ENCODE measurements at places on chromosomes 1 and 21.

- DNase-seq: no peak
These were observed 58.9 kb downstream of the ZC3H11B start for GRCh38 chr1:219553934-219554502.

GRCh38 chr1:67261680-67262079, 46.0 kb upstream of the IL12RB2 start:
- DNase-seq: no peak

GRCh38 chr1:78911956-78912880, 94.3 kb downstream of the ADGRL4 start:
- no peak for DNase-seq

DNA sequence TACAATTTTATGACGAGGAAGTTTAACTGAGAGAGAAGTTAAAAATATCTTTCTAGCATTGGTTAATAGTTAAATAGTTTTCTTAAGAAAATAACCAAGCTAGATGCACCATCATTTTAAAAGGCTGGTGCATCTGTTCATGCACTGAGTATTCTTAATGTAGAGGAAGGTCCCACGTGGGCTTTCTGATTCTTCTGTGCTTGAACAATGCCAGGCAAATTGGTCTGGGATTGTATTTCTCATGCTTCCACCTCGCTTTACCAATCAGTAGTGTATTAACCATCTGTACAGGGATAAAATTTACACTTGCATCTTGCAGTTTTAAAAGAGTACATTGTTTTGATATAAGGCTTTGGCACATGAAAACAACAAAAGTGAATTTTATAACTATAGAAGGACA, 47.4 kb upstream of the MTF2 start:
- DNase-seq: no peak

DNA sequence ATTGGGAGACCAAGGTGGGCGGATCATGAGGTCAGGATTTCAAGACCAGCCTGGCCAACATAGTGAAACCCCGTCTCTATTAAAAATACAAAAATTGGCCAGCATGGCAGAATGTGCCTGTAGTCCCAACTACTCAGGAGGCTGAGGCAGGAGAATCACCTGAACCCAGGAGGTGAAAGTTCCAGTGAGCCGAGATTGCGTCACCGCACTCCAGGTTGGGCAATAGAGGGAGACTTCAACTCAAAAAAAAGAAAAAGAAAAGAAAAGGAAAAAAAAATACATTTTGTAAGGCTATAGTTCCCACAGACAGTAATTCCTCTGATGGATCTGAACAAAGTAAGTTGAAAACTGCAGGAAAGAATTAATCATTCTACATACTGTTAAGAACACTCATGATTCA, 48.1 kb upstream of the CD46 start:
- no peak for DNase-seq

DNA sequence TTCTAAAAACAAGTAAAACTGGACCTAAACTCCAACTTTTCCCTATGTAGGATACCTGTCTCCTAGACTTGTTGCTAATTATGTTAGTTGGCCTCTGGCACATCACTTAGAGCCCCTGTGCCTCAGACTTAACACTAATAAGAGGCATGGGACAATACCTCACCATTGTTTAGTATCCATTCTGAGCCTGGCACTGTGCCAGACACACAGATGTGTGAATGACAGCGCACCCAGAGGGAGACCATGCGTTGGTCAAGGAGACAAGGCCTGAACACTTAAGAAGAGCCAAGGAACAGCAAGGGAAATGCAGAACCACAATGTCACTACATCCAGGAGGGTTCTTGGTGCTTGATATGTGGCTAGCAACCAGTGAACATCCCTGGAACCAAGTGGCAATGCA, 189.1 kb downstream of the FGGY start:
- DNase-seq: no peak

DNA sequence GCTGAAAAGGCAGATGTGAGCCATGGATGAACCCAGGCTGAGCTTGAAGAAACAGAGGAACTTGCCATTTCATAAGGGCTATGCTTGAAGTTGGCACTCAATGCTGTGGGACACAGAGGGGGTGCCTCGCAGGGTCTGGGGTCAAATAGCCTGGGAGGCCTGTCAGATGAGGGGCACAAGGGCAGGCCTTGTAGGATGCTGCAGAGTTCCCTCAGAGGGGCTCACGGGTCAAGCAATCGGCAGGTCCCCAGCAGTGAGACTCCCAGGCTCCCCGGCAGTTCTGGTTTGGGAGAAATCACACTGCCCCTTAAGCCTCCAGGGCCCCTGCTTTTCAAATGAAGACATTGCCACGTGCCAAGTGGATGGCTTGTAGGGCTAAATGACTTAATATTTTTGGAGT, 116.7 kb upstream of the GRIK3 start:
- no peak for DNase-seq

DNA sequence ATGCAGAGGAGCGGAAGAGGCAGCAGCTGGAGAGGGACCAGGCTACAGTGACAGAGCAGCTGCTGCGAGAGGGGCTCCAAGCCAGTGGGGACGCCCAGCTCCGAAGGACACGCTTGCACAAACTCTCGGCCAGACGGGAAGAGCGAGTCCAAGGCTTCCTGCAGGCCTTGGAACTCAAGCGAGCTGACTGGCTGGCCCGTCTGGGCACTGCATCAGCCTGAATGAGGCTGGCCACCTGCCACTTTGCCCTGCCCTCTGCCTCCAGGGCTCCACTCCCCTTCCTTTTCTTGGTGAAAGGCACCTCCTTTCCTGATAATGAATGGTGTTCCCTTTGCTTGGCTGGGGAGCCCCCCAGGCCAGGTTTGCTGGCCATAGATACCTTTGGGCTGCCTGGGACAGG, 3.3 kb upstream of the HMGN2 start:
- DNase-seq: no peak

GRCh38 chr1:205475855-205476254, 20.0 kb upstream of the BLACAT1 start:
- DNase-seq: no peak

DNA sequence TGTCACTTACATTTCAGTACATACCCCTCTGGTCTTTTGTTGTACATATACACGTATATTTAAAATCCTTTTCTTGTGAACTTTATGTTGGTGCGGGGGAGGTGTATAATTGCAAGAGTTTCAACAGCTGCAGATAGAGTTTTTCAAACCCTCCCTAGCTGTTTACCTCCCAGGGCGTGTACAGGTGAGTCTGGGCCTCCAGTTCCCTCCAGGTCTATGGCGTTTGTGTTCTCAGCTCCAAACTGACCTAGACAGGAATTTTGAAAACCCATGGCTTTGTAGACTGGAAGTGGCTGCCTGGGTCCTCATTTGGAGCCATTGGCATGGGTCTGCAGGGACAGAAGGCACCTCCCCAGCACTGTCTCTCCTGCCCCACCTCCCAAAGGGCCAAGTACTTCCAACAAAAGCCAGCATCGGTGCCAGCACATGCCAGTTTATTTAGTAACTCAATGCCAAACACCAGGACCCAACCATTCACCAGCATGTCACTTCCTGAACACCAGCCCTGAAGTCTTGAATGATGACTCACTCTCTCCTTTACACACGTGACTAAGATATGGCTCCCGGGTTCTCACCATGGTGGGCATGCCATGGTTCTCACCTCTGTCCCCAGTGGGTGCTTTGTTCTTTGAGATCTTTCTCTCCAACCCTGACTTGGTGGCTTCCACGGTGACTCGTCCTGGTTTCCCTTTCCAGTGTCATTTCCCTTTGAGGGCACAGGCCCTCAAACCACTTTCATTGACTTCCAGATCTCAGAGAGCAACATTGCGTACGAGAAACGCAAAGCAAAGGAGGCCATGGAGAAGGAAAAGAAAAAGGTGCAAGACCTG, 57.3 kb upstream of the EFHD2 start:
- peak; percentile 93 for DNase-seq

DNA sequence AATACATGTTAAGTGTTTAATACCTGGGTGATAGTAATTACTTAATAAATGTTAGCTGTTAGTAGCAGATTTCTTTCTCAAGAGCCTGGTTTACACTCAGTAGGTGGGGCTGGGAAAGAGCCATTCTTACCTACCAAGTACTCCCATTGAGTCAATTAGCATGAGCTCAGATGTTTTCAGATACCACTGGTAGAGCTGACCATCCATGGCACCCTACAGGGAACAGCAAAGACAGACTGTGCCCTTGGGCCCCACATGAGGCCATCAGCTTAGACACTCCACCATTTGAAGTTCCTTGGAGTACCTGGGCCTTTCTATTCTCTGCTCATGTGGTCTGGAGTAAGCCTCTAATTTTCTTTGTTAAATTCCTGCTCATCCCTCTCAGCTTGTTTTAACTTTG, 179.3 kb downstream of the CACNA1E start:
- DNase-seq: no peak

- DNase-seq: no peak
These were observed 31.5 kb downstream of the GPR52 start for GRCh38 chr1:174479281-174479680.

DNA sequence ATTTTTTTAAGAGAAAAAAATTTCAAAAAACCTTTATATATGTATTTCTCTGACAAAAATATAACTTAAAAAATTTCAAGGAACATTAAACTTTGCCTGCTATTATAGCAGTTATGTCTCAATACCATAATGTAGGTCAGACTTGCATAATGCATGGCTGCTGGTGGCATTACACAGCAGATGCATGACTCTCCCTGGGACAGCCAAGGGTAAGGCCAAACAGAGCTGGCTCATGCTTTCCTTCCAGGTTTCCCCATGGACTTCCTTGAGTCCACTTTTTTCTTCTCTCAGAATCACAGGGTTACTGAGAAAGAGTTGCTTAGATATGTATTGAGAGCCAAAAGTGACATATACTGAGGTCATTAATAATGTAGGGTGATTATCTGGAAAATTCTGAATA, 43.7 kb downstream of the RHOU start:
- DNase-seq: no peak

DNA sequence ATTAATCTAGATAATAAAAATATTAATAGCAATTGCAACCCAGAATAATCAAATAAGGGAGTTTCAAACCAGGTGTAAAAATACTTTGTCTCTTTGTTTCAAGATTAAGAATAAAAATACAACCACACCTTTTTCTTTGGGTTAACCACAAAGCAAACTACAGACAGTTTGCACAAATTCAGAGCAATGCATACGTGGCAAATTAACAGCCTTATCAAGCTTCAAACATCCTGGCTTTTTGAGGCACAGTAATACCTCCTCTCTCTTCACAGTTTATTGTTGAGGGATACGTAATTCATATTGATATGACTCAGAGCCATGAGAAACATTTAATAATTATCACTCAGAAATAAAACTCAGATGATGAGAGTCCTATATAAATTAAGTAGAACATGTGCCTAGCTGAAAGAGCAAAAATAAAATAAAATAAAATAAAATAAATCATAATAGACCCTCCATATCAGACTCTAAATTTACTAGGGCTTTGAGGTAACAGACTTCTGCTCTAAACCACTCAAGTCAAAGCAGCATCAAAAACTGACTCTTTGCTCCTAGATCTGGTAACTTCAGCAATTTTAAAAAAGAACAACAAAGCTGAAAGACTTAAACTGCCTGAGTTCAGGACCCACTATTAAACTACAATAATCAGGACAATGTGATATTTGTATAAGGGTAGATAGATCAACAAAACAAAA, 11.4 kb downstream of the EDEM3 start:
- no peak for DNase-seq

DNA sequence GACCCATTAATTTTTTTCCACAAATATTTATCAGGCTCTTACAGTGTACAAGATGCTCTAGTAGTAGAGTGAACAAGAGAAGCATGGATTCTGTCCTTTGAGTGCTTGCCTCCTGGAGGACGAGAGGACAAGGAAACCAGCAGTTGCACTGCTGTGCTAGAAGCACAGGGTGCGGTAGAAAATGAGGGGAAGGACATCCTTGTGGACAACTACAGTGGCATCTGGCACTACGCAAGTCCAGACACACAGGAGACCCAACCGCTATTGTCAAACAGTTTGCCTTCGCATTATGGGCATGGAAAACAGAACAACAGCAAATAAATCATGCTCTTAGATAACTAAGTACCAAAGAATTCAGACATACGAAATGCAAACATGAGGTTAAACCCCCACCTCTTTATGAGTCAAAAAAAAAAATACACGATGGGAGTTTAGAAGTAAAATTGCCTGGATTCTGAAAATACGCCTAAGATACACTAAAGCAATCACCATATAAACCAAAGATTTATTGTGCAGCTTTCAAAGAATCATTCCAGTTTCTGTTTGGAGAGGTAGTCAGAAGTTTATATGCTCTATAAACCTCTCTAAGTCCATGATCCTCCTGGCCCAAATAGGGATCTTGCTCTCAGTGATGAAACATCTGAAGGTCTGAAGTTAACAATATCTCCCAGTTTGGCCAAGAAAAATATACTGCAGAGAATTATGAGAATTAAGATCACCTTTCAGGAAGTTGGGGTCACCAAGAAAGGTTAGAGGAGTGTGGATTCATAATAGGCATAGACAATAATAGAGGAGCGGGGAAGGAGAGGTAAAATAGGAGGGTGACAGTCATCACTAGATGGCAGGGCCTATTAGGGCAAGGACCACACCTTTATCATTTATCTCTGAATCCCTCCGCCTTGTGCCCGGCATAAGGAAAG, 307.8 kb downstream of the NFIA start:
- no peak for DNase-seq

GRCh38 chr1:29387210-29387609, 150.9 kb downstream of the PTPRU start:
- DNase-seq: no peak

DNA sequence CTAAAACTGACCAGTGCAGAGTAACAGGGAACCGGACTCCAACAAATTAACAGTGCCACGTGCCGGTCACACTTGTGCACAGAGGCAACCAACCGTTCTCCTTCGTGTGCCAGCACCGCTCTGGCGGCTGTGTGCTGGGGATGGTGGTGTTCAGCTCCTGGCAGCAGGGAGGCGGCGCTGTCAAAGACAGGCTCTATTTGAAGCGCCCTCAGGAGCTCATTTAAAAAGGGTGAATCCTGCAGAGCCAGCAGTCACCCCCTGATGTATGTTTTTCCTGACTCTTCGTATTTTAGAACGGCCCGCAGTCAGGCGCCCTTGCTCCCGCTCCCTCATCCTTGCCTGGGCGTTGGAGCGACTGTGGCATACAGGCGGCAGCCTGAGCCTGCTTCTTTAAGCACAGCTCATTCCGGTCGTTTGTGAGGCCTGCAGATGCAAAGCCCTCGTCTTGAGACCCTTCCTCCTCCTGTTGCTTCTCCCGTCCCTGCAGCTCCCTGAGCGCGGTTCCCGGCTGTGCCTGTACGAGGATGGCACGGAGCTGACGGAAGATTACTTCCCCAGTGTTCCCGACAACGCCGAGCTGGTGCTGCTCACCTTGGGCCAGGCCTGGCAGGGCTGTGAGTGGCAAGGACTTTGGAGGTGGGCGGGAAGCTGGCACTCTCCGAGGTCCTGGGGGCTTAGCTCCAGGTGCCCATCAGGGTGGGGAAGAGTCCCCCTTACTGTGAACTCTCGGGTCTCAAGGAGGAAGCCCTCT, 1.1 kb downstream of the DFFB start:
- peak; percentile 68 for DNase-seq
